ENCODE measurements at places on chromosomes 7 and 10. TPM values are rescaled to one million over a fixed set of nuclear protein-coding genes. Genes with fewer than 3 reads are reported as not detected.

GRCh38 chr10:99433378-99434020 is 3.1 kb upstream of the GOT1 start:
- no peak for DNase-seq

- no peak for DNase-seq
Observed at GRCh38 chr10:35925493-35925892, 283.4 kb upstream of the FZD8 start.

- DNase-seq: no peak
Observed at GRCh38 chr10:69317175-69317604, 38.9 kb downstream of the HK1 start.

GRCh38 chr10:56881218-56881617 is 520.2 kb upstream of the ZWINT start:
- no peak for DNase-seq

DNA sequence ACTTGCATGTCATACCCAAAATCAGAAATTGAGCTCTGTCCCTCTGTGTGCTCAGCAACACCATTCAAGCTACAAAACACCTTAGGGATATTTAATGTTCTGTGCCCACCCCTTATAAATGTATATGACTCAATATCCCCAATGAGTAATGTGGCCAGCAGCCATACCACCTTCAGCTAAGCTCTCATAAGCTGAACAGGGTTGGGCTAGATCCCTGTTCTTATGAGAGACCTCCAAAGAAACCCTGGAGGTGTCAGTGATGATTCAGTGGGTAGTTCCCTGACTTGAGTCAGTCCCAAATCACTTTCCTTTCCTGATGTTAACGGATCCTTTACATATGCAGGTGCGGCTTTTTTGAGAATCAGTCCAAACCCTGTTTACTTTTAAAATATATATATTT is 253.8 kb downstream of the CREB5 start:
- no peak for DNase-seq

DNA sequence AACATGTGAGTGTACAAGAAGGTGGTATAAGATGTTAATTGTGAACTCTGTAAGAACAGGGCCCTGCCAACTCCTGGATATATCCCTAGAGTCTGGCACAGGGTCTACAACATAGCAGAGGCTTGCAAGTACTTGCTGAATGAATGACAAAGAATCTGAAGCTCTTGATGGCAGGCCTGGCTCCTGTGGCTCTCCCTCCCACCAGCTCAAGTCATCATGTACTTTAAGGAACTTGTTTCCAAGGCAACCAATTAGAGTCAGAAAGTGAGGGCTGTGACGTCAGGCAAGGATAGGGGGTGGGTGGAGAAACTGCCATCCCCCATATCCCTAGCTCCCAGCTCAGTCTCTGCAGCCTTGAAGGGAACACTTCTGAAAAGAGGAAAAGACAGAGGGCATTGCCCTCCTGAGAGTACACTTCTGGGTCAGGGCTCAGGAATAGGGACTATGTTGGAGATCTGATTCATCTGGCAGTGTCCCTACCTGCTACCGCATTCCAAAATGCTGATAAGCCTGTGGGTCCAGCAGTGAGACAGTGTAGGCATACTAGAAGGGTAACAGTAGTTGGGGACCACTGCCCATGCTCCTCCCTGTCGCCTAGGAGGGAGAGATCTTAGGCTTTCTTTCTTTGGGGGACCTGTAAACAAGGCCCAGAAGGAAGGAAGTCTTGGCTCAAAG is 34.6 kb upstream of the BTRC start:
- DNase-seq: no peak

GRCh38 chr10:74953214-74953613 is 126.8 kb downstream of the KAT6B start:
- no peak for DNase-seq

ENTPD1 gene
- 11.8 TPM for total RNA-seq
